ENCODE measurements at places on chromosomes 7 and 10.
A peak's percentile ranks its signal among the peaks of the same experiment; 100 is the strongest.

DNA sequence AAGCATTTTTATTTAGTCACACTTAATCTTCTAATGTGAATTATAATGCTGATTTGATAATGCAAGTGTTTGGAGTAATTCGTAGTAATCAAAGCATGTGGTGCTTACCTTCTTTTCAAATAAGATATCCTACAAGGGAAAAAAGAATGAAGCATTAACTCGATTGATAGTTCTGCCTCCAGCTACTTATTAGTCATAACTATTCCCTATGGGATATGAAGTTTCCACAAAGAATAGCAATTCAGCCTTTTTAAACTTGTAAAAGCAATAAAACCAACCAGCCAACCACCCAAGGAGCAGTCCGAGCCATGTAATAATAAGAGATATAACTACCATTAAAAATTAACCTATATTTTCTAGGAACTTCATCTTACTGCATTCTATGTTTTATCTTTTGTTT, 11.6 kb downstream of the COL28A1 start:
- DNase-seq, result no peak

GRCh38 chr7:46208635-46209525, 287.8 kb upstream of the IGFBP3 start:
- DNase-seq, result no peak

GRCh38 chr10:112433136-112433535, 13.6 kb downstream of the ZDHHC6 start:
- DNase-seq, result no peak

DNA sequence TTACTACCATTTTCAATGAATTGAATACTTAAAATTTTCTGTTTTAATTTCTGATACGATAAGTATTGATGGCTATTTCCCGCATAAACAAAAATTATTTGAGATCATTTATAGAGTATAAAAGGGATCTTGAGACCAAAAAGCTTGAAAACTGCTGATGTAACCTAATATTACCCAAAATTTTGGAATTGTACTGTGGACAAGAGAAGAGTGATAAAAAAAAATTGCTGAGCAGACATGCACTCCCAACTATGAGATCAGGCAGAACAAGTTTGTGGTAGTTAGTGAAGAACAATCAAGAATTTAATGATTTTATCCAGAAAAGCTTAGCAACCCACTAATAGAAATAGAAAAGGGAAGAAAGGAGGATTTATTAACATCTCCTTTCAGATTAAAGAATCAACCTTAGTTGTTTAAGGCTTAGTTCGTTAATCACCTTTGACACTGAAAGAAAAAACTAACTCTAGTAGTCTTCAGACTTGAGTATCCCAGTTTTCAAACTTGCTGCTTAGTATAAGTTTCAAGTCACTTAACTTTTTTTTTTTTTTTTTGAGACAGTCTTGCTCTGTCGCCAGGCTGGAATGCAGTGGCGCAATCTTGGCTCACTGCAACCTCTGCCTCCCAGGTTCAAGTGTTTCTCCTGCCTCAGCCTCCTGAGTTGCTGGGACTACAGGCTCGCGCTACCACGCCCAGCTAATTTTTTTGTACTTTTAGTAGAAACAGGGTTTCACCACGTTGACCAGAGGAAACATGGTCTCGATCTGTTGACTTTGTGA, 50.6 kb upstream of the ZC3HAV1 start:
- DNase-seq, result no peak

- no peak for DNase-seq
These were observed 97.7 kb downstream of the SH3PXD2A start for GRCh38 chr10:103757531-103758293.

DNA sequence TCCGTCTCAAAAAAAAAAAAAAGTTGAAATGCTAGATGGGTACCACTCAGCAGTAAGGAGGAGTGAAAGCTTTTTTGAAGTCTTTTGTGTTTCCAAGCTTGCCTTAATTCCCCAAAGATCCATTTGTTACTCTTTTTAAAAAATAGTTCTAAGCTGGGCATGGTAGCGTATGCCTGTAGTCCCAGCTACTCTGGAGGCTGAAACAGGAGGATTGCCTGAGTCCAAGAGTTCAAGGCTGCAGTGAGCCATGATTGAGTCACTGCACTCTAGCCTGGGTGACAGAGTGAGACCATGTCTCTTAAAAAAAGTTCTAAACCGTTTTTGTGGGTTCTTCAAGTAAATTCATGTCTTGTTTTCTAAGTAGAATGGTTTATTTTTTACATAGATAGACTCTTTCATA, 5.3 kb downstream of the TBC1D12 start:
- DNase-seq, result no peak

GRCh38 chr7:105664816-105665525, 83.7 kb upstream of the EFCAB10 start:
- DNase-seq, result no peak

GRCh38 chr7:94492601-94493000, 17.0 kb upstream of the CASD1 start:
- no peak for DNase-seq

- DNase-seq, result no peak
These were observed 27.8 kb downstream of the CRHR2 start for GRCh38 chr7:30654296-30655090.

GRCh38 chr7:132503415-132503814, 72.9 kb downstream of the PLXNA4 start:
- no peak for DNase-seq

DNA sequence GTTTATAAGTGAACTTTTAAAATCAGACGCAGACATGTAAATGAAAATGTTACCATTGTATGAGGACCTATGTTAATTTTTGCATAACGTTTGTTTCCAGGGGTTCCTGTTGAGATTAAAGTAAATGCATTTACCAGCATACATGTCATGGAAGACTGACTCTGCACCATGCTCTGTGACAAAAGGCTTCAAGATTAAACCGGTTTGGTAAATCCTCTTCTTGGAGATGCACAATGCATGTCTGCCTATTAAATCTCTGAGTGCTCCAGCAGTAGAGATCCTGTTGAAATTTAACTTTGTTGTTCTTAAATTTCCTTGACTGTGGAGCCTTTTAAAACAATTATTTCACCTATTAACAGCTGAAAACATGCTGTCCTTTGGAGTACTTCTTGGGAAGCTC, 36.5 kb upstream of the JAZF1 start:
- DNase-seq, result no peak

DNA sequence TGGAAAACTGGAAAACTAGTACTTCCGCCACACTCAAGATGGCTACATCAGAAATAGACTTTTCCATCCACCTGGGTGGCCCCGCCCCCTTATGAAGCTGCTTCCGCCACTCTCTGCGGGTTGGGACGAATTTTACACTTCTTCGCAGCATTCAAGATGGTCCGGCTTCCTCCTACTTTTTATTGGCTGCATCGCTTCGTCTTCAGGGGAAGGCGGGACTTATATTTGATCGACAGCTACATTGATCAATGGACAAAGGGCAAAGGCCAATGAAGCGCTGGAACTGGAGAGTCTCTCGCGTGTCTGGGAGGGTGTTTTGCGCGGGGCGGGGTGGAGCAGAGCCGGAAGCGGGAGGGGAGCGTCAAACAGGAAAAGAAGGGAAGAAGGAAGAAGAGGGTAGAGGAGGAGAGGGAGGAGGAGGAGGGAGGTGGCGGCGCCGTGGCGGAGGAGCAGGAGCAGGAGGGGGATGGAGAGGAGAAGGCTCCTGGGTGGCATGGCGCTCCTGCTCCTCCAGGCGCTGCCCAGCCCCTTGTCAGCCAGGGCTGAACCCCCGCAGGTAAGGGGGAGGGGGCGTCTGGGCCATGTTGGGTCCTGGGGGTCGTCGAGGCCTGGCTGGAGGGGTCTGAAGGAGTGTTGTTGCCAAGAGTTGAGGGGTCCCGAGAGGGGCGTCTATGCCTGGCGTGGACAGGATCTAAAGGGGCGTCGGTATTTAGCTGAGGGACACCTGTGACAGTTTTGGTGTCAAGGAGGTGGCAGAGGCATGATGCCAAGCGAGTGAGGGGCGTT, at the start of gene WBP1L:
WBP1L (plus strand) TSS at position 361 of the 786 bp plus-strand sequence; CDS start at position 467, 106 bp downstream.
- peak; percentile 99 for DNase-seq

DNA sequence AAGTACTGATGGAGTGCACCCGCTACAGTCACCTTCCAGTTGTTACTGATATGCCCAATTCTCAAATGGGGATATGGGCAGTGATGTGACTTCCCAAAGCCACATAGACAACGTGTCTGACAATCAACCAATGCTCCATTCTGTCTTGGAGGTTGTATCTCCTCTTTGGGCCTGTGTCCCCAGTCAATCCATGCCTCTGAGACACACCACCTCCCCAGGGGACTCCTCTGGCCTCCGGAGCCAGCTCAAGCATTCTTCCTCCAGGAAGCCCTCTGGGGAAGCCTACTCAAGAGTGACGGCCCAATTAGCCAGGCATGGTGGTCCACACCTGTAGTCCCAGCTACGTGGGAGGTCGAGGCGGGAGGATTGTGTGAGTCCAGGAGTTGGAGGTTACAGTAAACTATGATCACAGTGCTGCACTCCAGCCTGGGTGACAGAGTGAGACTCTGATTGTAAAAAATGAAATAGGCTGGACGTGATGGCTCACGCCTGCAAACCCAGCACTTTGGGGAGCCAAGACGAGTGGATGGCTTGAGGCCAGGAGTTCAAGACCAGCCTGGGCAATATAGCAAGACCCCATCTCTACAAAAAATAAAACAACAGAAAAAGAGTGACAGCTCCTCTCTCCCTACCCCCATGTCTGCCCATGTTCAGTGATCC, 99.5 kb upstream of the TNRC18 start:
- no peak for DNase-seq

DNA sequence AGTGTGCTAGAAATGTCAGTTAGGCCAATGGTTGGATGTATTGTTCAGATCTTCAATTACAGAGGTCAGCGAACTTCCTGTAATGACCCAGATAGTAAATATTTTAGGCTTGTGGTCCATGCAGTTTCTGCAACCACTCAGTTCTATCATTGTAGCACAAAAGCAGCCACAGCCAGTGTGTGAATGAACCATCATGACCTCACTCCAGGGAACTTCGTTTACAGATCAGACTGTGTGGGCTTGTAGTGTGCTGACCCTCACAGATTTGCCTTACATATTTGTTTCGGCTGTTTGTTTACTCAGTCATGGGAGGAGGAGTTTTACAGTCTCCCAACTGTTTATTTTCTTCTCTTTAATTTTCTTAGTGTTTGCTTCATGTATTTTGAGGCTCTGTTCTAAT, 55.4 kb downstream of the LANCL2 start:
- DNase-seq, result no peak

DNA sequence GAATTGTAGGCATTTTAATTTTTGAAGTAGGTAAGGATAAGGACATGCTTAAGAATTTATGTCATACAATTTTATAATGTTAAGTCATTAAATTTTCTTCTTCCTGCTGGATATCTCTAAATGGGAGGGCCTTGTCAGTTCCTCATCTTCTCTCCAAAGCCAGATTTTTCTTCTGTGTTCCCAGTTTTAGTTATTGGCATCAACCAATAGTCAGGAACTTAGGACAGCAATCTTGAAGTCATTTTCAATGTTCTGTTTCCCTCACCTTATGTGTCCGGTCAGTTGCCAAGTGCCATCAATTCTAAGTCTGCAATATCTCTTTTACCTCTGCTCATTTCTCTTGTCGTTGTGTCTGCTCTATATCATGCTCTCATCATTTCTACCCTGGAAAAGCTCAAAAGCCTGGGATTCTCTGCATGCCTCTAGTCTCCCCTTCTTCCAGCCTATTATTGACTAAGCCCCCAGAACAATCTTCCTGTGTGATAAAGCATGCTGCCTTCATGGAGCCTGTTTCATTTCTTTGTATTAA, 145.2 kb downstream of the PPP1R9A start:
- DNase-seq, result no peak

DNA sequence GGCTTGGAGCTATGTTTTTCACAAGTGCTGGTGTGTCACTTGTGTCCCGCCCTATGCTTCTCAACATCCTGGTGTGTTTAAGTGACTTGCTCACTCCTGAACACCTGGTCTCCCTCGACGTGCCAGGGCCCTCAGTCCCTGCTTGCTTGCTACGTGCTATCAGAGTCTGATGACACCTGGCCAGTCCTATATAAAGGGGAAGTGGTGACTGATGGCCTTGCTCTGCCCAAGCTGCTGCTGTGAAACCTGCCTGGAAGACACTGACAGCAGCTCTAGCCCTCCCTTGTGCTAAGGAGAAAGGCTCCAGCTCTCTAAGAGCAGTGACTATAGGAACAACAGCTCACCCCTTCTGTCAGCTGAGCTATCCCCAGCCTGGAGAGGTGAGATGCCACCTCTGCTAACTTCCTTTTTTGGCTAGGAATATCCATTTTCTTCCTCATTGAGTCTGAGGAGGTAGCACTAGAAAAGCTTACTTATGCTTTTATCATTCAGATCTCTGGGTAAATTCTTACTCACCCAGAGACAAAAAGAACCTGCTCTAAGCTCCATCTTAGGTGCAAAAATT, 77.2 kb upstream of the PLXNA4 start:
- no peak for DNase-seq

- DNase-seq, result no peak
These were observed 22.8 kb upstream of the FAM20C start for GRCh38 chr7:169276-170172.

GRCh38 chr10:48456808-48457761, 147.8 kb downstream of the ARHGAP22 start:
- no peak for DNase-seq

- no peak for DNase-seq
These were observed 105.5 kb downstream of the CUX1 start for GRCh38 chr7:101922631-101923601.

- no peak for DNase-seq
These were observed 7.8 kb downstream of the PHYH start for GRCh38 chr10:13291821-13292773.

DNA sequence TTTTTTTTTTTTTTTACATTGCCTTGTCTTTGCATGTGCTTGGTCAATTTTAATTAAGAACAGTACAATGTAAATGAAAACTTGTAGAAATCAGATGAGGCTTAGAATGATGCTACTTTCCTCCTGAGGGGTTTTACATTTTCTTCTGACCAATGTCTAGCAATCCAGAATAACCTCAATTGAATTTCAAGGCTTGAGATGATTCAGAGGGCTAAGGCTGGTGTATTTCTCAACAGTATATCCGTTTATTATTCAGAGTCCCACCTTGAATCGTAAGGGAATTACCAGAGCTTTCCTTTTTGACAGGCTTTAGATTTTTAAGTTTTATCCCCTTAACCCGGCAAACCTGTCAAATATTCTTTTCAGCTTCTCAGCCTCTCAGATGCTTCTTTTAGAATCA, 231.2 kb upstream of the STK17A start:
- DNase-seq, result no peak

GRCh38 chr10:109701633-109702215, 221.6 kb downstream of the XPNPEP1 start:
- no peak for DNase-seq

GRCh38 chr10:82575318-82575717, 700.3 kb downstream of the NRG3 start:
- no peak for DNase-seq

DNA sequence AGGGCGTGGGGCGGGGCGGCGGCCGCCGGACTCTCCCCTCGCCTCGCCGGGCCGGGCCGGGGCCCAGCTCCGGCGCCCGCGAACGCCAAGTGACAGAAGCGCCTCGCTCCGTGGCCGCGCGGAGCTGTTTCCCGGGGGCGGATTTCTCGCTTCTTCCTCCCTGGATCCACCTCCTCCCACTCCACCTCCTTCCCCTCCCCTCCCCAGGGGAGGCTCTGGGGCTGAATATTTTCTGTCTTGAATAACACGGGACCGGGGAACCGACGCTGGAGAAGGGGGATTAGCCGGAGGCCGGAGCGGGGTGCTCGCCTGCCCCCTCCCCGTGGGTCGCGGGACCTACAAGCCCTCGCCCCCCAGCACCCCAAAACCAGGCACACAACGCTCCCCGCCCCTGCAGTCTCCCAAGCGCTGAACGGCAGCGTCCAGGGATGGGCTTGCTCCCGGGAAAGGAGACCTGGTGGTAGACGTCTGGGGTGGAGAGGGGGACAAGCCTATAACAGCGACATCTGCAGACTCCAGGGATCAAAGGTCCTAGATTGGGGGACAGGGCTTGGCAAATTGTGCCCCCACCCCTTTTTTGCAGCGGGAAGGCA, at the start of gene ARHGAP21:
ARHGAP21 (minus strand) TSS at position 100 of the 593 bp plus-strand sequence. CDS start 1,988 bp downstream, outside the sequence.
- DNase-seq, result peak; percentile 72

- DNase-seq, result no peak
These were observed 137.1 kb upstream of the UNC5B start for GRCh38 chr10:71075086-71075758.
